RPMI7951 (cell line): ENCODE measurements at places on chromosomes 1 and 21.

DNA sequence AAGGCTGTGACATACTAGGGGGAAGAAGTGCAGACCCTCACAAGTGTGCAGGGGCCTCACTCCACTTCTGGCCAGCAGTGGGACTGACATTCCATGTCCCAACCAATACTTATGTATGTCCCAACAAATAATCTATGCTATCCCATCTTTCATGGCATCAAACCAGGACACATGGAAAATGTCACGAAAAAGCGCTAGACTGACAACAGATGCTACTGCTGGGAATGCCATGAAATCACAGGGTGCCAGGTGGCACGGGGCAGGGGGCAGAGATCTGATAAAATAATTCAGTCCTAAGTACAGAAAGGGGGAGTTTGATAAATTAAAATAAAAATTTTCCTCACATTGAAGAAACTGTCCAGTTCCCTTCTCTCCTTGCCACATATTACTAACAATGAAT is 27.6 kb upstream of the BCAS2 start:
- DNase-seq = no peak

DNA sequence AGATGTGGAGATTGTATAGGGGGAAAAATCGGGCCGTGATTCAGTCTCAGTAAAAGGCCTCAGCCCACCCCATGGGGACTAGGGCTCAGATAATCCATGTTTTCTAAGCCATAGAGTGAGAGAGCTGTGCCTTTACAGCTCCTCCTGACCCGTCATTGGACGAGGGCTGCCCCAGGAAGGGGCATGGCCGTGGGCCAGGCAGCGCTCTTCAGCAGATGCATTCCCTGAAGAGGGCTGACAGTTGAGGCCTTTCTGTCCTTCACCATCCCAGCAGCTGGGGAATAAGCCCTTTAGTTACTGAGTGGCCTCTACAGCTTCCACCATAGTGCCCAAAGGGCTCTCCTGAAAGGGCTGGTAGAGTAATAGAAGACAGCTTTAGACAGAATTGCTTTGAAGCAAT is 57.2 kb downstream of the ST3GAL3 start:
- DNase-seq = no peak

DNA sequence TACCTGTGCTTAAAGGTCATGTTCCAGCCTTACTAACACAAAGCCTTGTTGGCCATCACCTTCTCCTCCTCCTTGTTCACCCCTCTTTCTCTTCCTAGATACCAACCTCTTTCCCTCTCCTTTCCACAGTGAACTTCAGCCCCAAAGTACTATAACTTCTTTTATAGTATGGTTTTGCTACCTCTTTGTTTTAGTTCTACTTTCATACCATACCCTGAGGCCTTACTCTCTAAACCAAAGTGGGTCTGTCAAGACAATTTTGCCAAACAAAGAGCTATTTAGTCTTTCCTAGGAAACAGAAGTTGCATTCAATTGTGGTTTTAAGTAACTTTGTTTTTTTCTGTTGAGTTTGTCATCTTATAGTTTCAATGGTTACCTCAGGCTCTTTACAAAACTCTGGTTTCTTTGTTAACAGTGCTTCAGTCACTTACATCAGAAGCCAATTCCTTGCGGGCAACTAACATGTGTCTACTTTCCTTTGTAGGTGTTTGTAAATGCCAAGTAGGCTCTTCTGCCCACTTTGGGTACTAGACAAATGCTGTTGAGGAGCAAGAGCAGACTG is 623.9 kb upstream of the PKN2 start:
- DNase-seq = peak; percentile 31

GRCh38 chr1:226466296-226466695 is 58.4 kb upstream of the PARP1 start:
- no peak for DNase-seq

- DNase-seq = no peak
Measured at GRCh38 chr1:107286125-107286524, 145.3 kb downstream of the NTNG1 start.

- peak; percentile 70 for DNase-seq
Measured at GRCh38 chr1:230917284-230918135, 49.2 kb upstream of the C1orf198 start.

- DNase-seq = no peak
Measured at GRCh38 chr21:44742418-44743153, 31.2 kb upstream of the TSPEAR start.

GRCh38 chr1:99170516-99170915 is 93.8 kb upstream of the PLPPR4 start:
- DNase-seq = peak; percentile 47

DNA sequence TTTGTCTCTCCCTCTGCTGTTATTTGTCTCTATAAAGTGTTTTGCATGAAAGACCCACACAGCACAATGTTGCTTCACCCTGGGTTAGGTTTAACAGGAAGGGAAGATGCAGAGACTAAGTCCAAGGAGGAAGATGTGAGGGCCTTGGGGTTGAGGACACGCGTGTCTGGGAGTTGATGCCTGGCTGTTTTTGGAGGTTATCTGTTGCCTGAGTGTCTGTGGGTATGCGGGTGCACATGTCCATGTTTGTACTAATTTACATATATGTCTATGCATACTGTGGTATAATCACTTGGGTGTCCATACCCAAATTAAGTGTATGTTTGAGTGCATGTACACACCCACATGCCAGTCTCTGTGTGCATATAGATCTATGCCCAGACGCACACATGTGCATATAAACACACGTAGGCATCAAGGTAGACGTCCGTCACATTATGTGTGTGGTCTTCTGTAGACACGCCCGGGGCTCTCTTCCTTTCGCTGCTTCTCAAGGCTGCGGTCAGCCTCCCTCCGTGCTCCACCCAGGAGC is 962 bp upstream of the MAN1C1 start:
- DNase-seq = no peak

GRCh38 chr1:30908696-30909364 is at the start of gene SDC3:
TSS of gene SDC3 (minus strand) at chr1:30908758. CDS start at chr1:30908586, 172 bp downstream.
- DNase-seq = peak; percentile 39

DNA sequence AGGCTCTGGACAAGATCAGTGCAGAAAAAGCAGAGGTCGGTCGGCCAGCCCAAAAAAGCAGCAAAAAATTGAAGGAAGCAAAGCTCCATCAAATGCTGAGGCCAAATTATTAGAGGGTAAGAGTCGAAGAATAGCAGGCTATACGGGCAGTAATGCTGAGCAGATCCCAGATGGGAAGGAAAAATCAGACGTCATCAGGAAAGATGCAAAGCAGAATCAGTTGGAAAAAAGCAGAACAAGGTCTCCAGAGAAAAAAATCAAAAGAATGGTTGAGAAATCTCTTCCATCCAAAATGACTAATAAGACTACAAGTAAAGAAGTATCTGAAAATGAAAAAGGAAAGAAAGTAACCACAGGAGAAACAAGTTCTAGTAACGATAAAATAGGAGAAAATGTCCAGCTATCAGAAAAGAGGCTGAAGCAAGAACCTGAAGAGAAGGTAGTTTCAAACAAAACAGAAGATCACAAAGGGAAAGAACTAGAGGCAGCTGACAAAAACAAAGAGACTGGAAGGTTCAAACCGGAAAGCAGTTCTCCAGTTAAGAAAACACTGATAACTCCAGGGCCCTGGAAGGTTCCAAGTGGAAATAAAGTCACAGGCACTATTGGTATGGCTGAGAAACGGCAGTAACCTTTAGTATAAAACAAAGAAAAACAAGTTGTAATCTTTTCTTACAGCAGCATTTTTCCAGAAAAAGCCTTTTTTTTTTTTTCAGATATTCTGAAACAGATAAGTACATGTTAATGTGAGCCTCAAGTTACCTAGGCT is 75.7 kb downstream of the PHTF1 start:
- DNase-seq = no peak

DNA sequence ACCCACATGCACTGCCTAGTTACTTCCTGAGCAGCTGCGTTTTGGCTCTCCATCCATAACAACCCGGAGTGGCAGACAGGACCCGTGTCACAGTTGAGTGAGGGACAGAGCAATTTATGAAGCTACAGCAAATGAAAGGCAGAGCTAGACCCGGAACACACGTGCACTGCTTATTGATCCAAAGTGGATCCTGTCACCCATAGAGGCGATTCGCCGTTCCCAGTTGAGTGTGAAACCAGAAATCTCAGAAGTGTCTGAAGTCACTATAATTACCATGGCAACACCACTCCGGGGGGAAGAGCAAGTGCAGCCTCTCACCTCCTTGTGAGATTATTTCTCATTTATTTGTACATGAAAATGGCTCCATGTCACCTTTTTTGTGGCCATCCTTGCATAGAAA is 365.2 kb downstream of the DSCAM start:
- DNase-seq = no peak

DNA sequence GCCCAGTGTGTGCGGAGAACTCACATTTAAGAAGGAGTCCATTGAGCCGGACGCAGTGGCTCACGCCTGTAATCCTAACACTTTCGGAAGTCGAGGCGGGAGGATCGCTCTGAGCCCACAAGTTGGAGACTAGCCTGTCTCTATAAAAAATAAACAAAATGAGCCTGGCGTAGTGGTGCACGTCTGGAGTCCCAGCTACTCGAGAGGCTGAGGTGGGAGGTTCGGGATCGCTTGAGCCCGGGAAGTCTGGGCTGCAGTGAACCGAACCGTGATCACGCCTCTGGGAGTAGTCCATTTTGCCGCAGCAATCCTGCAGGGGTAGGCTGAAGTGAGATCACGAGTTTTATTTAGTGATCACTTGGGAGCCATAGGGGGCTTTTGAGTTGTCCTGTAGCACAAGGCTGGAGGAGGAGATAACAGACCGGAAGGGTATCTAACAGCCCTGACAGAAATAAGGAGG is 497 bp upstream of the FUCA1 start:
- peak; percentile 51 for DNase-seq

DNA sequence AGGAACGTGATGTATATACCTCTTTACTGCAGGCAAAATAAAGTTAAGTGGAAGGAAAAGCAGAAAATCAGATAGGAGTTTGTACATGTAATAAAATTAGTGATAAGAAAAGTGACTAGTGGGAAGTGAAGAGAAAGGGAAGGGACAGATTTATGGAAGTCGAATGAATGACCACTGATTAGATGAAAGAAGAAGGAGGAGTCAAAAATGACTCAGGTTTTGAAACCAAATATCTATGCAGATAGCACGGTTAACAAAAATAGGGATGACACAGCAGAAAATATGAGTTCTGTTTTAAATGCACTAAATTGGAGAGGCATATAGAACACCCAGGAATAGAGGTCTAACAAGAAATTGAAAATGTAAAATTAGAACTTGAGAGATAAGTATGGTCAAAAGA is 128.0 kb downstream of the HMCN1 start:
- peak; percentile 46 for DNase-seq

DNA sequence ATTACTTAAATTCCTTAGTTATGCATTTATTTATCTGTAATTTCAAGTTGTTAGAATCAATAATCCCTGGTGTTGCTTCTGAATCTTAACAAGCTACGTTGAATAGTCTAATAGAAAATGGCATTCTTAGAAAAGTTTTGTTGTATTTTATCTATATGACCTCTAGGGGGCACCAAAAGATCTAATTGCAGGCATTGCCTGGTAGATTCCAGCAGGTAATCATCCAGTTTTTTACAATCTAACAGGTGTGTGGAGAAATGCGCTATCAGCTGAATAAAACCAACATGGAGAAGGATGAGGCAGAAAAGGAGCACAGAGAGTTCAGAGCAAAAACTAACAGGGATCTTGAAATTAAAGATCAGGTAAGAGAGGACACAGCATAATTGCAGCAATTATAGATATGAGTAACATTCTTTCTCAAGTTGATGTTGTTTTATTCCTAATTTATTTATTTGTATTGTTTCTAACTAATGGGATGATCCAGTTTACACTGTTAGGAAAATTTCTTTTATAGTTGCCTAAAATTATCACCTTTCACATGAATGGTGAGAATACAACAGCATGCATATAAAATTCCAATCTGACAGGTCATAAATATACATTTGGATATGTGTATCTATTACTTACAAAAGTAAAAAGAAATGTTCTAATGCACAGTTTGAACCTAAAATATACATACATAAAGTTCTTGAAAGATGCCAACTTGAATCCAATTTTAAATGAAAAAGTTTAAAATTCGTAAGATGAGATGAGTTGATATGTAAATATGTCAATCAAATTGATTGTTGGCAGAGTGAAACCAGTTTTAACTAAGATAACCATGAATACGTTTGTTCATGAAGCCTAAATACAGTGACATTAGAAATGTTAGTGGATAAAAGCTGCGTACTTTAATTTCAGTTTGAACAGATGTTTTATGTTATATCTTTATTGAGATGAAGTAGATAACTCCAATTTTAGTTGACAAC is 88.4 kb downstream of the SDCCAG8 start:
- DNase-seq = peak; percentile 27

DNA sequence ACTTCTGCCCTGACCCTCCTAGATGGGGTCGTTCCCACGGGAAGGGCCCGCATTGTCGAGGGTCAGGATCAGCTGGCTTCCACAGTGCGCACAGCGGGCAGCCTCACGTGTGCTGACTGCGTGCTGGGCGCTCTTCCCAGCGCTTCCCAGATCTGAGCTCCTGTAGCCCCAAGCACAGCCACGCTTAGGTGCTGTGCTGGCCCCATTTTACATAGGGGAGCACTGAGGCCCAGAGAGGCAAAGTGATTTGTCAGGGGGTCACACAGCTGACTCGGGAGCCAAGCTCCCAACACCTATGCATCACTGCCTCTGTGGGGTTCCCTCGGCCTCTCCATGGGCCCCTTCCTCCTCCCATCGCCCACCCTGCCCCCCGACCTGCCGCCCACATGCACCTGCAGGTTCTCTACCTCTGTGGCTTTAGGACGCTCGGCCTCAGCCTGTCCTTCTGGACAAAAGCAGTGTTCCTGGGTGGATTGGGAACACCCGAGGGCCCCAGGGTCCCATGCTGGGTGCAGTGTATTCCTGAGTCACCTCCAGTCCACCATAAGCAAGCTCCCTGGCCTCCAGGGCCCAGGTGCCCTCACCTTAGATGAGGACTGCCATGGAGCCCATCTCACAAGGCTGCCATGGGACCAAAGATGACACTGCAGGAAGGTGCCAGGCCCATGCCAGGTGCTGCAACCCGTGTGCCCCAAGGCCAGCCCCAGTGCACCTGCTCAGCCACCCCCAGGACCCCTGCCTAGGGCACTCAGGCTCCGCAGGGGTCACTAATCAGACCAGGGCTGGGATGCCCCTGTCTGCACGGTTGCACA is 23.3 kb downstream of the TFF3 start:
- peak; percentile 2 for DNase-seq

- no peak for DNase-seq
Measured at GRCh38 chr1:110043016-110043415, 8.6 kb downstream of the STRIP1 start.

DNA sequence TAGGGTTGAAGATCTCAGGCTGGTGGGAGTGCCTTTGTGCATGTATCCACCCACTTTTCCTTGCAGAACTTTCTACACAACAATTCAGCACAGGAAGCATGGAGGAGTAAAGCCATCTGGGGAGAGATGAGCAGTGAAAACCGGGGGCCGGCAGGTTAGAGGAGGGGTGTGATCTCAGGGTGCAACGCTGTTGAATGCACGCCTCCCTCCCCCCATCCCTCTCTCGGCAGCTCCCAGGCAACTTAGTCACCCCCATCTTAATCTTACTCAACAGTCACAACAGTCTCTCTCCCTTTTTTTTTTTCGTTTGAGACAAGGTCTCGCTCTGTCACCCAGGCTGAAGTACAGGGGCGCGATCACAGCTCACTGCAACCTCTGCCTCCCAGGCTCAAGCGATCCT is 16.6 kb upstream of the ABCG1 start:
- DNase-seq = no peak
